ENCODE measurements at places on chromosomes 6 and 20.

- DNase-seq: no peak
These were observed 8.1 kb upstream of the HBS1L start for GRCh38 chr6:135062735-135063134.

DNA sequence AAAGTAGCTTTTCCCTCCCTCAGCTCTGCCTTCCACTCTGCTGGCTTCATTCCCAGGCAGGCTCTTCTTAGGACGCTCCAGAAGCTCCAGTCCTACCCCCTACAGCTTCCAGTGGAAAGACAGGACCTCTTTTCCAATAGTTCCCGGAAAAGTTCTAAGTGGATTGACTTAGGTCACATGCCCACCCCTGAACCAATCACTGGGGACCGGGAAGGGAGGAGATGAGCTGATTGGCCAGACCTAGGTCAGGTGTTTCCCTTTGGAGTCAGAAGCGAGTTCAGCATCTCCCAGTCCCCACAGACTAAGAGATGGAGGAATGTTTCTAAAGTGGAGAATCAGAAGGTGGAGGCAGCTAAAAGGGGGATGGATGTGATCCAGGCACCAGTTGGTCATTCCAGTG is 62.9 kb upstream of the KCNG1 start:
- DNase-seq: no peak

DNA sequence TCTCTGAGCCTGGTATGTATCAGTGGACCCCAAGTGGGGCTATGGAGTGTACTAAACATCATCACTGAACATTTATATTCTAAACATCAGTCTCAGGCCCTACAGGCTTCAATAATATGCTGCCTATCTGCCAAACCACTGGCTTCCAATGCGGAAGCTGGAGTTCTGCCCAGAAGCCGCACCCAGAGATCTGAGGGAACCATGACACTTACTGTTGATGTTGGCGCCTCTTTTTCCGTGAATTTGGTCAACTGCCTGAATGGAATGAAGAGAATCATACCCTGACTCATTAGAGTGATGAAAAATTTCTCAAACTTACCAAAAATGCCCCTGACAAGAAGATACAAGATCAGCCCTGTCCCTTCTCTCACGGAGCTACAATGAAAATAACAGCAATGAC is 66.2 kb downstream of the SLC22A23 start:
- DNase-seq: no peak

DNA sequence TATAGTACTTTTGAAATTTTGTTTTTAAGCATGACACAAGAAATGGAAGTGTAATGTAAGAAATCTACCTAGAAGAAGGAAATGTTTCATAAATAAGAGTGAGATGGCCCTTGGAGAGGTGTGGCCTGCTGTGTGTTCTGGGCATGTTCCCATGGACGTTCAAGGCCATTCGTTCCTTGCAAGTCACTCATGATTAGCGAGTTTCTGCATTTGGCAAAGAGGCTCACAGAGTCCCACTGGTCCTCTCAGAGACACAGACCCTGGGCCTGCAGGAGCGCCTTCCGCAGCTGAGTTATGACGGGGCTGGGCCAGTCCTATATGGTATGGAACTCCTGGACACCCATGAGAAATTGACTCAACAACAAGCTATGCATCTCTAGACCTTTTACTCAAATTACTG is 7.2 kb downstream of the THBS2 start:
- DNase-seq: no peak

DNA sequence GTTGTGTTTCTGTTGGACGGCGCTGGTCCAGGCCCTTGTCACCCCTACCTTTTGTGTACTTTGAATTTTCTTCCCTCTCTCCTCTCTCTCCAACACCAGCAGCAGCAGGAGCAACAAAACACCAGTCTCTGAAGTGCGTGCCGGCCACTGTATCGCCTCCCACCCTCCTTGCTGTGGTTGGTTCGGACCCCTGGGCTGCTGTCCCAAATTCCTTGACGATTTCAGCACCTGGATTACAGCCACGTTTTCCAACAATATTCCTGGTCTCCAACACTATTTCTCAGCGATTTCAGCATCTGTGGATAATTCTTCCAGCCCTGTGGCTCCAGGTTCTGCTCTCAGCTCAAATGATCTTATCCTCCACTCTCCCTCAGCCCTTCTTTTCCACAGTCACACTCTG is 11.8 kb downstream of the MAS1 start:
- DNase-seq: no peak

DNA sequence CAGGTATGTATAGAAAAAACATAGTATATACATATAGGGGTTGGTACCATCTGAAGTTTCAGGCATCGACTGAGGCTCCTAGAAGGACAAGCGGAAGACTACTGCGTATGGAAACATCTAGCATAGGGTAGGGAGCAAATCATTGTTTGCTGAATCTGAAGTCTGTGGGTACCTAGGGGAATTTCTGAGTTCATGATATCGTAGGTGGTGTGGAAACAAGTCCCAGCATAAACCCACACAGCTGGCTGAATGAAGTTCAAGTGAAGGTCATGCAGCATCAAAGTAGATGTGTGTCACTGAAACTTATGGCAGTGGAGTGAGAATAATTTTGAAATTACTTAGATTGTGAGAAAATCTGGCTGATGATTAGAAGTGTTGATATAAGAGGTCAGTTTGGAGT is 39.4 kb downstream of the MAP7 start:
- no peak for DNase-seq
